ENCODE measurements at places on chromosomes 7 and 10.
A peak's percentile ranks its signal among the peaks of the same experiment; 100 is the strongest.

GRCh38 chr7:41487229-41487940 lies 215.5 kb downstream of the INHBA start:
- no peak for DNase-seq

DNA sequence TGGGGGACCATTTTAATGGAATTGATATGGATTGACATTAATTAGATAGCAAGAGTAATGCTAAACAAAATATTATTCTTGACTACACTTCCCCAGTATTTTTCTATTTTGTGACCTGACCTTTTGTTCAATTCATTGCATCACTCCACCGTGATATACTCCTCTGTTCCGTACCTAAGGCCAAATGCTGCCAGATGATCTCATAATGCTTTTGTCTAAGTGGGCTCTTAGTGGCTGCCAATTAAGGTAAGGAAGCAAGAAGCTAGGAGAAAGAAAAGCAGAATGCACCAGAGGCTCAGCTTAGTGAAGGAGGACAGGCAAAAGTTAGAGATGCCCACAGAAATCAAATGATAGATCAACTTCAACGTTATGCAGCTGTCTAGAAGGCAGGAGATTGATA lies 36.4 kb downstream of the FEZF1 start:
- no peak for DNase-seq

DNA sequence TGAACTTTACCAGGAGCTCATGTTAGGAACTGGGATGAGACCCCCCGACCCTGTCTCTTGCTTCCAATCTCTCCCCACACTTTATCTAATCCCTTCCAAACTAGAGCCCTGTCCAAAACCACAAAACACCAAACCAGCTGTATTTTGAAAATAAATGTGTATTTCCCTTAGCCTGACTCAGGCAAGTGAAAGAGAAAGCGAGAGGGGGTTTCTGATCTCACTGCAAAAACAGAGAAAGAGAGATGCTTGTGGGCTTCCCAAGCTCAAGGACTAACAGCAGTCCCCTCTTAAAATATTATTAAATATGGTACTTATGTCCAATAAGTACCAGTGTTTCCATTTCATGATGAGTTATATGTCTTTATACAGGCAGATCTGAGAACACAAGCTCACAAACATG lies 122.0 kb downstream of the AGMO start:
- DNase-seq = no peak

DNA sequence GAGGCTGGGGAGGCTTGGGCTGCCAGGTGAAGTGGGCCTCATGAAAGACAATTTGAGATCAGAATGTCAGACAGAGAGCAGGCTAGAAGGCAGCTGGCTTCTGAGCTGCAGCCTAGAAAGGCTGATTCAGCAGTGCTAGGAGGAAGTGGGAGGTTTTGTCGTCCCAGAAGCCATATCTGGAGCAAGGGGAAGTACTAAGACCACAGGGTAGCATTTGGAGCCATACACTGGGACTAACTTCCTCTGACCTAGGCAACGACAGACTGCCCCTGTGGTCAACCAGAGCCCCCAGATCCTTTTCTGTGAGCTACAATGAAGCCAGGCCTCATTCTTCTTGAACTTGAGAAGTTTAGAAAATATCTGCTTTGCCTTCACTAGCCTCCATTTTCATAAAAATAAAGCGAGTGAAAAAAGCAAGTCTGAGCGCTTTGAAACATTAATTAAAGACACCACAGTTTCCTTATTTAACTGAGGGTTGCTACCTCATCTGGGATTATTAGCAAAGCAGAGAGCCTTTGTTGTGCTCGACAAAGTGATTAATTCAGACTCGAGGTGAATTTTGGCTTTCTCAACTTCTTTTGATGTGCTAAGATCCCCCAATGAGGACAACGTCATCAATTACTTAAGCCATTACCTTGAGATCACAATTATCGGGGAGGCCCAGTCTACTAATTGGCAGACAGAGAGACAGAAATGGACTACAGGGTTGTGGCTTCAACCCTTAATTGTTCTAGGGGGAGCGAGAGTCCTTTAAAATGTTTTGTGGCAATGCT lies 26.6 kb downstream of the TBXAS1 start:
- no peak for DNase-seq

- DNase-seq = no peak
Measured at GRCh38 chr10:34866848-34867247, 51.8 kb upstream of the PARD3 start.

DNA sequence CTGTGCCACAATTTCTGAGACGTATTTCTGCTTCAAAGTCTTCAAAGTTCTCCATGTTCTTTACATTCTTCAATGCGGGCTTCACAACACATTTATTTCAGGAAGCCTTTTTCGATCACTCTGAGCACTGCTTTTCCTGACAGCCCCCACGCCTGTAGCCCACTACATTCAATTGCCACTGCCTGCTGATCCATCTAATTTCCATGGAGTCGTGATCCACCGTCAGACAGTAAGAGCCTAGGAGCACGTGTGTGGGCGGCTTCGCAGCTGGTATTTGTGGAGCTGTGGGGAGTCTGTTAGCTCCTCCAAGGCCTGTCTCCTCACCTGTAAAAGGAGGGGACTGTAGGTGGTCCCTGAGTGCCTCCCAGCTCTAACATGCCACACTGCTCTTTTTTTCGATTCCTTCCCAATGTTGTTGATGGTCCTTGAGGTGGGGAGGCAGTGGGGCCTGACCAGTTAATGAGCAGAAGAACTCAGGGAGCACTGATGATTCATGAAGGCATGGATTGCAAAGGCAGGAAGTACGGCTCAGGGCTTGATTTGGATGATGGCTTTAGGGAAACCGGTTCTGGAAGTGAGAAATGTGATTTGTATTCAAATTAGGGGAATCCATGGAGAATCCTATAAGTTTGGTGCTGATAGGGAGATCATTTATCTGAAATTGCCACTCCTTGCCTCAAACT lies 401.1 kb upstream of the PODXL start:
- DNase-seq = no peak

DNA sequence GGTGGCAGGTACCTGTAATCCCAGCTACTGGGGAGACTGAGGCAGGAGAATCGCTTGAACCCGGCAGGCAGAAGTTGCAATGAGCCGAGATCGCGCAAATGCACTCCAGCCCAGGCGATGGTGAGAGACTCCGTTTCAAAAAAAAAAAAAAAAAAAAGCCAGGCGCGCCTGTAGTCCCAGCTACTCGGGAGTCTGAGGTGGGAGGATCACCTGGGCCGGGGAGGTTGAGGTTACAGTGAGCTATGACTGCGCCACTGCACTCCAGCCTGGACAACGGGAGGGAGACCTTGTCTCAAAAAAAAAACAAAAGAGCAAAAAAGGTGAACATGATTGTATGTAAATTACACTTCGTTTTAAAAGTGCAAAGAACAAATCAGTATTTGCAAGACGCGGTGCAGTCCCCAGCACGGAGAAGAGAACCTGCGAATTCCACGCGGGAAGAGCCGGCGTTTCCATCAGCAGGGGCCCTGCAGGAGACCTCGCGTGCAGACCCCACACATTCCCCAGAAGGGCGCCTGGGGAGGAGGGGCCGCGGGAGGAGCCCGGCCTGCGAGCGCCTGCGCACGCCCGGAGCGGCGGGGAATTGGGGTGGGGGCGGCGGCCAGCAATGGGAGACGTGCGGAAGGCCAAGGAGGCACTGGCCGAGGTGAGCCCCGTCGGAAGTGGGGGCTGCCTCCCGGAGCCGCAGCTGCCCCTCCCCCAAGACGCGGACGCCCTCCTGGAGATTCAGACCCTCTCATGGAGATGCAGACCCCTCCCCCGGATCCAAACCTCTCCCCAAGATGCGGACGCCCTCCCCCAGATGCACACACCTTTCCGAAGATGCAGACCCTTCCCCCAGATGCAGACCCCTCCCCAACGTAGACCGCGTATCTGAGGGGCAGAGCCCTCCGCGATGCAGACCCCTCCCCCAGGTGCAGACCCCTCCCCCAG lies 16.7 kb upstream of the SUN1 start:
- DNase-seq = peak; percentile 27

DNA sequence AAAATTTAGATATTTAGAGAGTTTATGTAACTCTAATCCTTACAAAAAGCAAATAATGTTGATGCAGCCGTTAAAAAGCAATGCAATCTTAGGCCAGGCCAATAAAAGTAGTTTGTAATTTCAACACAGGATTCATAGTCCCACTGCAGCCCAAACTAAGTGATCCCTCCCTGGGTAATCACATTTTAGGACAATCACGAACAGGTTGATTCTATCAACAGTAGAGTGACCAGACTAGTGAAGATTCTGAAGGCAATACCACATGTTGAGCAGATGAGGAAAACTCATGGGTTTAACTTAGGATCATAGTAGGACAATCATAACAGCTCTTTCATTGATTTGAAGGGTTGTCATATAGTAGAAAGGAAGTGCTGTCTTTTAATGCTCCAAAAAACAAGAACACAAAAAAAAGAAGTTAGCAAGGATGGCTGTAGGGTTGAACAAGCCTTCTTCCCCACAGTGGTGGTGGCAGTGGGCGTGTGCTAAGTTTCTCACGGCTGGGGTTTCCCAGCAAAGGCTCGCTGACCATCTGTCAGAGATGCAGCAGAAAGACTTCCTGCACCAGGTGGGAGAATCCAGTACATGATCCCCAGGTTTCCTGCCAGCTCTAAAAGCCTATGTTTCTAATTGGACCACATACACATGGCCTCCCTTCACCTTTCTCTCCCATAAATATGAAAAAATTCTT lies 212.2 kb downstream of the CHRM2 start:
- no peak for DNase-seq

All from activated naive CD4-positive, alpha-beta T cell (primary cell).